ENCODE measurements at places on chromosomes 7 and 10. TPM values are rescaled to one million over a fixed set of nuclear protein-coding genes. Genes with fewer than 3 reads are reported as not detected.

Gene GDF2
- total RNA-seq = not detected

Gene TSPAN12
- total RNA-seq = 5.7 TPM

Gene STOX1
- 9.0 TPM for total RNA-seq

Gene CPEB3
- total RNA-seq = 21.2 TPM

Gene APBB1IP
- 0.82 TPM for total RNA-seq
